ENCODE measurements at places on chromosomes 3 and 15. TPM values are rescaled to one million over a fixed set of nuclear protein-coding genes. Genes with fewer than 3 reads are reported as not detected.
A peak's percentile ranks its signal among the peaks of the same experiment; 100 is the strongest.

- no peak for DNase-seq
Measured at GRCh38 chr3:53633197-53633787, 138.9 kb downstream of the CACNA1D start.

DNA sequence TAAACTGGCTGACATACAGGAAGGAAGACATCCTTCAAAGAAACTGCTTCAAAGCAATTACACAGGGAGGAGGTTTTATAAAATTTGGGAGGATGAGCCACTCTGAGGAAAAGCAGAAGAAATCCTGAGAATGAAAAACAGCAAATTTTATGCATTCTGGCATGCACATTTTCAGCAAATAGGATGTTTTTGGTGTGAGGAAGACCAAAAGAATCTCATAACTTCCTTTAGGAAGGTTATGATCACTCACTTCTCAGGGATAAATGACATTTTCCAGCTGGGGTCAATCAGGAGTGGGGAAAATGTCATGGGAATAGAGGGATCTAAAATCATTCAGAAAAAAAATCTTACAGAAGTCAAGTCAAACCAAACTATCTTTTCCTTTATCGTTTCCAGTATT is 371.7 kb upstream of the CNTN6 start:
- no peak for DNase-seq

- no peak for DNase-seq
Measured at GRCh38 chr3:15206662-15207576, 873 bp downstream of the CAPN7 start.

DNA sequence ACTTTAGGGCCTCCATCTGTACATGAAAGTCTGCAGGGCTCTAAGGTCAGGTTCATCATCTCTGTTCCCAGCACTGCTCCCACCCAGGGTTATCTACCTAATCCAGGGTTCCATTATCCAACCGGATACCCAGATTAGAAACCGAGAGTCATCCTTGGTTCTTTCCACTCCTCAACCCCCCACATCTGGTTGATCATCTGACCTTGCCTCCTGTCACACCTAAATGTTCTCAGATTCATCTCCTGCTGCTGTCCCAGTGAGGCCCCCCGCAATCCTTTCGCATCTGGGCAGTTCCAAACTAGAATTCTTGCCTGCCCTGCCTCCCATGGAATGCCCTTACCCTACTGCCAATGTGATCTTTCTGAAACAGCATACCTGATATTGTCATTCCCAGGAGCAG is 136.5 kb downstream of the PDE8A start:
- no peak for DNase-seq

DNA sequence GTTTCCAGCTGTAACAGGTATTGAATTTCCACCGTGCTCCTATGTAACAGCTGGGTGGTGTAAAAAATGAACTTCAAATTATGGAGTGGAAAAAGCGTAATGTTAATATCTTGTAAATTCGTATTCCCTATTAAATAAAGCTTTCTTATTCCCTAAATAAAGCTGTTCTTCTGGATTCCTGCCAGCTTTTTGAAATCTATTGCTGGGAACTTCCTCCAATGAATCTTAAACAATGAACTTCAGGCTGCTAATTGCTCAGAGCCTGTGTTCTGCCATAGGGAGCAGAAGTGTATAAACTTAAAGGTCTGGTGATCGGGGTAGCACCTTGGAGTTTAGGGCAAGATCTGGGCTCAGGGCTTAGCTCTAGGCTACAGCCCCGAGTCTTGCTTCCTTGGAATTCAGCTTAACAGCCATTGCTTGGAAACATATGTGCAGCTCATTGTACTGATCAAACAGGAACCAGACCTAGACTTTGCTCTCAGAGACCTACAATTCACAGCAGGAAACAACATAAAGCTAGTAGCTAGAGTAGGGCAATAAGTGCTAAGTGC is 1.4 kb downstream of the ARL14 start:
- no peak for DNase-seq

DNA sequence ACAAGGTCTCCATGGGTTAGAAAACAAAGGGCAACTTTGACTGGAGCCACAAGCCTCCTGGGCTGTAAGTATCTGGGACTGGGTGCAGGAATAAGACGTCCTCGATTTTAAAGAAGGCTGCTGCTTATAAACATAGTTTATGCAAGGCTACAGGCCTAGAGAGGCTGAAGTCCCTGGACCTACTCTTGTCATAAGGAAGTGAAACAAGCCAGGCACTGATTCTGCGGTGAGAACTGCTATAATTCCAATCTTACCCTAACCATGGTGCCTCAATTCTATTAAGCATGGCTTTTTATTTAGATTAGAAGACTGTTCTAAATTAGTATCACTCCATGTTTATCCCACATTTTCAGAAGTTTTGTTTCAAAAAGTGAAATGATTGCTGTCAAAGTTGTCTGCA is 777.6 kb downstream of the PLOD2 start:
- DNase-seq = no peak

GRCh38 chr3:151460774-151461450 is at the start of gene IGSF10:
TSS of gene IGSF10 (minus strand) at chr3:151461061. CDS start at chr3:151458709, 2,352 bp downstream.
- DNase-seq = peak; percentile 41

- DNase-seq = no peak
Measured at GRCh38 chr3:177483182-177483967, 286.1 kb upstream of the TBL1XR1 start.

- no peak for DNase-seq
Measured at GRCh38 chr3:126607214-126607908, 47.6 kb downstream of the TXNRD3 start.

- no peak for DNase-seq
Measured at GRCh38 chr3:37945807-37946530, 44.6 kb upstream of the VILL start.

GRCh38 chr3:151753846-151754245 is 20.1 kb downstream of the AADACL2 start:
- no peak for DNase-seq

GRCh38 chr3:170301405-170301804 is 56.1 kb upstream of the SKIL start:
- no peak for DNase-seq

DNA sequence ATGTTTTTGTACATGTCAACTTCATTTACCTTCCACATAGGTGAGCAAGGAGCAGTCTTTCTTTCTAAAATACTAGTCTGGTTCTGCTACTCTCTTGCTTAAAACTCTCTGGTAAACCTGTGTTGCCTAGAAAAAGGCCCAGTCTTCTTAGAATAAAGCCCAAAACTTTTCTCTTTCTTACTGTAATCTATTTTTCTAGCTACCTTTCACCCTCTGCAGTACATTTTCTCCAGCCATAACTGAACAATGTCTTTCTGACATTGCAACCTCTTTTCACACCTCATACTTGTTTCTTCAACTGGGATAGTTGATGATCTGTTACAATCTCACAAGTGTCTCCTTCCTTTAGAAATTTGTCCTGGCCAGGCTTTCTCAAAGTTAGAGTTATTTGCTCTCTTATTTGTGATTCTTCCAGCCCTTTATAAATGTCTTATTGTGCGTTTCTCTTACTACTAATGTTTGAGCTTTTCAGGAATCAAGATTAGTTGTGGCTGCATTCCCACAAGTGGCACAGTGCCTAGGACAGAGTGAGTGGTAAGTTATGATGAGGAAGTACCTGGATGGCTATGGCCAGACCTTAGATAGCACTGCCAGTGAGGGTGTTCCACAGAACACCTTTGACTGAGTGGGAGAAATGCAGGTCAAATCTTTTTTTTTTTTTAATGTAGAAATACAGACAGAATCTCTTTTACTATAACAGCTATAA is 313.4 kb upstream of the SATB1 start:
- DNase-seq = no peak

PLA2G4E gene
- total RNA-seq = not detected

HIGD2B gene
- total RNA-seq = not detected

LRRC2 gene
- 14.3 TPM for total RNA-seq

SKOR1 gene
- 0.09 TPM for total RNA-seq

ALPK3 gene
- total RNA-seq = 59.9 TPM
